ENCODE measurements at places on chromosomes 1 and 21. TPM values are rescaled to one million over a fixed set of nuclear protein-coding genes. Genes with fewer than 3 reads are reported as not detected.

SYPL2 gene
- polyA plus RNA-seq = 0.03 TPM

AMY2A gene
- not detected for polyA plus RNA-seq

KCNA3 gene
- polyA plus RNA-seq = not detected

KCNN3 gene
- polyA plus RNA-seq = 0.10 TPM

GRCh38 chr1:47623557-47623940 lies 185.7 kb downstream of the FOXD2 start:
- no peak for DNase-seq

GRCh38 chr1:109705411-109705810 lies 6.6 kb upstream of the GSTM5 start:
- no peak for DNase-seq

DNA sequence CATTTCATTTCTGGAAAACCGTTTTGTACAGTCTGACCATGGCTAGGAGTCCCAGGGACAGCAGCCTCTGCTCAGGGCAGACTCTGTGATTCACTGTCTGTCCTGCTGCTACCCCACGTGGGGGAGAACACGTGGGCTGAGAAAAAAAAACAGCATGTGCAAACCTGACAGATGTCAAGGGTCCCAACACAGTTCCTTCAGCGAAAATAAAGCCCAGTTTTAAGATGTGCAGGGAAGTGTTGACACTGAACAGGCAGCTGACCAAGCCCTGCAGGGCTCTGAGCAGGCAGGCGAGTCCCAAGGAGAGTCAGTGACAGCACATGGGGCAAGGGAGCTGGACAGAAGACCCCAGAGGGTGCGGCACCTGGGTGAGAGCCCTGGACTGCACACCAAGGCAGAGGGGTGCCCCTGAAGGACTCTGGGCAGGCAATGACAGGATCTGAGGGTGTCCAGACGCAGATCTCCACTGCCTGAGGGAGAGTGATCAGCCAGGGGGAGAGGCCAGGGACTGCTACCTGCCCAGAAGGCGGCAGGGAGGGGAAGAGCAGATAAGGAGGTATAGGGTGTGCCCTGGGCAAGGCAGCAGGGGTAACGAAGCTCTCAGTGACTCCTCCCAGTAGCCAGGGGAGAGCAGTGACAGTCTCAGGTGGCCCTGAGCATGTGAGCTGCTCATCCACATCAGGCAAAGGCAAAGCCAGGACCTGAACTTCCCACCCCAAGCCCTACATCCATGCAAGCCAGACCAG lies 5.1 kb upstream of the SPATC1L start:
- DNase-seq = peak; percentile 62

DNA sequence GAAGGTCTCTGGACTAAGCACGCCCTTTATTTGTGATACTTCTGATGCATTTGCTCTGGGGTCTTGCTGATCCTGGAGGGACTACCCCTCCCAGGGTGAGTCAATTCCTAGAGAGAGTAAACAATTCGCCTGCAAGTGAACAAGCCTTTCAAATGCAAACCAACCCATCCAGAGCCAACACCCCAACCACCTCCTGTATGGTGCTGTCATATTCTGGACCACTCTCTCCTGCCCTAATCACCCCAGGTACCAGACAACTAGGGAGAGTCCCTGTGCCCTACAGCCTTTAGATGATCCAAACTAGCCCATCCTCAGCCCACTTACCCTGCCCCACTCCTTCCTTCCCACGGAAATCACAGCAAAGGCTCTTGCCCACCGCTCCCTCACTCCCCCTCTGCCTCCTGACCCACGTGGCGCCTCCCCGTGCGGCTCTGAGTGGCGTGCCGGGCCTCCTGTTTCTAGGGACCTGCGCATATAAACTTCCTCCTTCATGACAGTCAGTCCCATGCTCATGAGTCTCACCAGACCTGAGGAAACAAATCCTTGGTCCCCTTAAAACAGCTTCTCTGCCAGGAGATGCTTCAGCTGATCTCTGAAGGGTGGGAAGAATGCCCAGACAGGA lies 37.2 kb downstream of the ACTA1 start:
- no peak for DNase-seq

DNA sequence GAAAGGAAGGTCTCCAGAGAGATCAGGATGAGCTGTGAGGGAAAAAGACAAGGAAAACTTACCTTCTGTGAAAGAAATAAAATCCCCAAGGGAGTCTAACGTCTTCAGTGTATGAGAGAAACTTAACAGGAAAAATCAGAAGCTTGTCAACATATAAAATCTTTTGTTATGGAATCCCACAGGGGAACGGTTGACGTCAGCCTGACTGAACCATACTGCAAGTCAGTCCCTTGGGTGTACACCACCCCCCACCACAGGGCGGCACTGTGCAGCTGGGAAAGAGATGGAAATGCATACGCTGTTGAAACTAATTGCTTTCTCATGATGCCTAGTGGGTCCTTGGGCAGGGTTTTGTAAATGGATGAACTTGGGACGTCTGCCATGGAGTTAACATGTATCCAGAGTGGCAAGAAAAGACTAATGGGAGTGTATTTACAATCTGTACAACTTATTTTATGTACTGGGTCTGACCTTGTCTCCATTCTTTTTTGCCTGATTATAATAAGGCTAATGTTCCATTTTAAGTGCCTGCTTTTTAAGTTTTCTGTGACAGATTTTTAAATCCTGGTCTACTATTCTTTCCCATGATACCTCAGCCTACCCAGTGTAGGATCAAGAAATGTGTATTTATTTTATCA lies 22.7 kb downstream of the UTP25 start:
- DNase-seq = peak; percentile 74

DNA sequence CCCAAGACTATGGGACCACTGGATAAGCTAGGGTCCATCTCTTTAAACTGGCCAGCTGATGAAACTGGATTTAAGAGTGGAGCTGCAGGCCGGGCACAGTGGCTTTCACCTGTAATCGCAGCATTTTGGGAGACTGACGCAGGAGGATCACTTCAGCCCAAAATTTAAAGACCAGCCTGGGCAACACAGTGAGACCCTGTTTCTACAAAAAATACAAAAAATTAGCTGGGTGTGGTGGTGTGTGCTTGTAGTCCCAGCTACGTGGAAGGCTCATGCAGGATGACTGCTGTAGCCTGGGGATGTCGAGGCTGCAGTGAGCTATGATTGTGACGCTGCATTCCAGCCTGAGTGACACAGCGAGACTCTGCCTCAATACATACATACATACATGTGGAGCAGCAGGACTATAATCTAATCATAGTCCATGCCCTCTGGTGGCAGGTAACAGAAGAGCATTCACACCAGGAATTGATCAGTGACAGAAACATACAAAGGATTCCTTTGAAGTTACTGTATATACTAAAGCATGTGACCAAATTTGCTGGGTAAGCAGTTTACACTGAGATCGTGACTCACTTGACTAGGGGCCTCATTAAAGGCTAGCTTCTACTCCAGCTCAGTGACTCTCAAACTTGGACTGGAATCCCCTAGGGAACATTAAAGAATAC lies 101.5 kb upstream of the SLFNL1 start:
- DNase-seq = peak; percentile 20

- DNase-seq = no peak
These were observed 35.1 kb upstream of the ETS2 start for GRCh38 chr21:38770660-38771059.

DNA sequence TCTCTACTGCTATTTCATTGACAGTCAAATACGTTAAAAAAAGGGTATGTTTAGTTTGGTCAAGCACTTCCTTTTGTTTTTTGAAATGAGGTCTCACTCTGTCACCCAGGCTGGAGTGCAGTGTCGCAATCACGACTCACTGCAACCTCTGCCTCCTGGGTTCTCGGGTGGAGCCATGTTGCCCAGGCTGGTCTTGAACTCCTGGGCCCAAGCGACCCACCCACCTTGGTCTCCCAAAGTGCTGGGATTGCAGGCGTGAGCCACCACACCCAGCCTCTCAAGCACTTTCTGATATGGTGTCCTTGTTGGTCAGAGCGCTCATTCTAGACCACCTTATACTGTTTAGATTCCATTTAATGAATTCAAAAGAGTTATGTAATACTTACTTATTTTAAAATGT lies 20.9 kb upstream of the RHBDL2 start:
- no peak for DNase-seq

All from SK-N-SH (cell line).